ENCODE measurements at places on chromosomes 12 and 14.

GRCh38 chr12:59314209-59314608 lies 281.6 kb upstream of the SLC16A7 start:
- DNase-seq = no peak

- no peak for DNase-seq
Observed at GRCh38 chr14:68292441-68293215, 473.0 kb downstream of the RAD51B start.

GRCh38 chr12:113844495-113845210 lies 121.5 kb downstream of the RBM19 start:
- no peak for DNase-seq

DNA sequence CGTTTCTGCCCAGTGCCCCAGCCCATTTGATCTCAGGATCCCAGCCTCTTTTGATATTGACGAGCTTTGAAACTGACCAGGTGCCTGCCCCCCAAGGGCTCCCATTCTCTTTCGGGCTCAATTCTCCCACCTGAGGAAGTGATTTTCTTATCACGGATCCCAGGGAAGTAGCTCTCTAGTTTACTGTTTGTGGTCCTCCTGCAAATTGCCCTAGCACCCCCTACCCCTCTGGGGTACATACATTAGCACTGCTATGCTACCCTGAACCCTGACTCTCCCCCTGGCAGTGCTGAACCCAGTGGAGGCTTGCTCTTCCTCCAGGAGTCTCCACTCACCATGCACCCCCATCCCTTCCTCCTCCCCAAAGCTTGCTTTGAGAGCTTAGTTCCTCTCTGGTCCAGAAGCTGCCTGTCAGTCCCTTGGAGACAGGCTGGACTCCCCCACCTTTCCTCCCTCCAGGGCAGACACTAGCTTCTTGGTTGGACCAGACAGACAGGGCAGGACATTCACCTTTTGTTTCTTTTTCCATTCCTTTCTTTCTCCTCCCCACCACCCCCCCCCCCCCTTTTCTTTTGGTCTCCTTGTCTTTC lies 4.4 kb upstream of the TBX3 start:
- no peak for DNase-seq

DNA sequence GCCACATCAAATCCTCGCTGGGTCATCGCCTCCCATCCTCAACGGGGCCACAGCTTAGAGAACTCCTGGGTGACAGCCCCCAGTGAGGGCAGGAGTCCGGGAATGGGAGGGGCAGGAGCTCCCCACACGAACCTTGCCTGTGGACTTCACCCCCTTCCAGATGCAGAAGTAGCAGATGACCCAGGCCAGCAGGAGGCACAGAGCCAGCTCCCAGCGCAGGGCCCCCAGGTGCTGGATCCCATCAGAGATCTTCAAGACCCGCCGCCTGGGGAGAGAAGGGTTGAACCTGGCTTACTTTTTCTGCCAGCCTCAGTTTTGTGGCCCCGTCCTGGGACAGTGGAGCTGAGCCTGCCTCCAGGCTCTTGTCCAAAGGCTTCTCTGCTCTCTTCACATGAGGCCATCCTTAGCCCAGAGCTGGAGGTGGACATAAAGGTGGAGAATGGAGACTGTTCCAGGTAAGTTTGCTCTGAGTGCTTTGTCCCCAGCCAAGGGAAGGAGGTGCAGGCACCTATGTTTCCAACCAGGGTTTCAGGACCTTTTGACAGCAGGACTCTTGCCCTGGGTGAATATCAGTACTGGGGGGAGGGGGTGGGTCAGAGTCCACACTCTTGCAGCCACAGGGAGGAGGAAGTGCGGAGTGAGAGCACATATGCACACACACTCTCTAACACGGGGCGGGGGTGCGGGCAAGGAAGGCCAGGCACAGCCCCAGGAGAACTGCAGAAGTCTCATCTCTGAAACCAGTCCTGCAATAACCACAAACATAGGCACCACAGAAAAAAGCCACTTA lies 23.3 kb upstream of the SLC6A12 start:
- DNase-seq = no peak

- DNase-seq = no peak
Observed at GRCh38 chr14:94628578-94628977, 16.4 kb downstream of the SERPINA3 start.

GRCh38 chr14:92677955-92678354 lies 70.5 kb downstream of the LGMN start:
- no peak for DNase-seq

DNA sequence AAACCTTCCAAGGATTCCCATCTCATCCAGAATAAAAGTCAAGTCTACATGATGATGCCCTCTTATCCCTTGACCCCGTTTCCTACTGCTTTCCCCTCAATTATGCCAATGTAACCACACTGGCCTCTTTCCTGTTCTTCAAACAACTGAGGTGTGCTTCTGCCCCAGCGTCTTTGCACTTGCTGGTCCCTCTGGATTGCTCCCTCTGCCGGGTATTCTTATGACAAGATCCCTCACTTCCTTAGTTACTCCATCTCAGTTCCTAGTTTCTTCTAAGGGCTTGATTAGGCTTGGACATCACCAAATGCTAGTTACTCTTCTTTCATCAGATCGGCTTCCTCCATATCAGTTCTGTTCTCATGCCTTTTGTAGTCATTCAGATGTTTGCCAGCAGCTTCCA lies 32.7 kb upstream of the PELI2 start:
- no peak for DNase-seq

- DNase-seq = no peak
Observed at GRCh38 chr12:89216211-89216952, 135.9 kb downstream of the DUSP6 start.

DNA sequence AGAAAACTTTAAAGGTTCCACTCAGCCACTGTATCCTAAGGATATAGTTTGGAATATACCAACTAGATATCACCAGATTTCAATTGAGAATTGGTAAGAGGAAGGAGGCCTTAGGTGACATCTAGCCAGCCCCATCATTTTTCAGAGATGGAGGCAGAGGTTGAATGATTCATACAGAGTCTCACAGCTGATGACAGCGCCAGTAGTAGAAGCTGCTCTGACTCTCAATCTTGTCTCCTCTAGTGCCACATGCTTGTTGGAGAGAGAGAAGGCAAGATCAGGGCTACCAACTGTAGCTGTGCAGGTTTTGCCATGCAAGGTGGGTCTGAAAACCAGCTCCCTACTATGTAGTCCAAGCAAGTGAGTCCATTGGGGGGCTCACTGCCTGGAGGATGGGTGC lies 6.1 kb downstream of the FRMD6 start:
- DNase-seq = no peak

- no peak for DNase-seq
Observed at GRCh38 chr12:57460468-57460784, 841 bp downstream of the GLI1 start.

- no peak for DNase-seq
Observed at GRCh38 chr12:121576851-121577391, 3.9 kb downstream of the KDM2B start.
